HEK293T (cell line): ENCODE measurements at places on chromosomes 12 and 14.

DNA sequence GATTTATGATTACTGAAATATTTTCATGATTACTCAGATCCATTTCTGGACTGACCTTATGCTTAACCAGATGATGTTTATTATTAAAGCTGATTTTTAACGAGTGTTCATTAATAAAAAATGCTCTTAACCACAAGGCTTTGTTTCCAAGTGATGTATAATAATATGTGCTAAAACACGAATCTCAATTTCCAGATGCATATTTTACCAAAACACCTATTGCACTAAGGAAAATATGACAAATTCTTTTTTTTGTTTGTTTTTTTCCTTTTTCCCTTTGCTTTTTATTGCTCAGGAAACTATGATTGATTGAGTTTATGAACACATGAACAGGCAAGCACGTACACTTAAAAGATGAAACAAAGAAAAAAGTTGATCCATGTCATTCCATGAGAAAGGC, 16.9 kb upstream of the DUSP6 start:
- no peak for DNase-seq

DNA sequence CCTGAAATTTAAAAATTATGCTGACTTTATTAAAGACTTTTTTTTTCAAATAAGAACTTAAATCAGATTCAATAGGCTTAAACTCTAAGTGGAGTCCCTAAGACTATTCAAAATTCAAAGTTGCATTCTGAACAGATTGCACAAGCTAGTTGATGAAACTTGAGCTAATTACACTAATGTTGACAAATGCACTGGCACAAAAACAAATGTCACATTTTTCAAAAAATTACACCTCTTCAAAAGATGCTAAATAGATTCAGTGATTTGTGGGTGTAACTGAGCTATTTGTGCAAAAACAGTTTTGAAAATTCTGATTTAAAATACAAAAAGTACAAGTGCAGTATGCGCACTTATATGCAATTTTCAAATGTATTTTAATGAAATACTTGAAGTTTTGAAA, 205.4 kb downstream of the RERGL start:
- no peak for DNase-seq

- DNase-seq = no peak
Measured at GRCh38 chr12:127620735-127621355, 646.1 kb upstream of the TMEM132C start.

GRCh38 chr14:64763085-64763782, 59.0 kb downstream of the PLEKHG3 start:
- no peak for DNase-seq

- DNase-seq = no peak
Measured at GRCh38 chr12:57864442-57865083, 18.0 kb upstream of the CTDSP2 start.

DNA sequence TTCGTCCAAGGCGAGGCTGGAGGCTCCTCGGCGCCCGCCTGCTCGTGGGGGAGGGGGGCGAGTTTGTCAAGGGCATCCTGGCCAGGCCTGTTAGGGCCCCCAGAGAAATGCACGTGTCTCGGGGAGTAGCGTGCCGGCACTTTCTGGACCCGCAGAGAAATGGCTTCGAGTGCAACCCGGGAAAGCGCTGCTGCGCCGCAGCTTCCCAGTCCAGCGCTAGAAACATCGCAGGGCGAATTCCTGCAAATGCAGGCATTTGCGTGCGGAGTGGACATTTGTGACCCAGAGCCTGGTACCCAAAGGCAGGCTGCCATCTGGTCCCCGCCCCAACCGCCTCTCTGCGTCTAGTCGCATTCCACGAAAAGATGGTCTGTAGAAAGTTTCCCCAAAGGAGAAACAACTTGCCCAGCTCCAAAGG, 756 bp downstream of the LGR5 start:
- no peak for DNase-seq

GRCh38 chr14:62179367-62180018, 417.3 kb downstream of the SNAPC1 start:
- DNase-seq = peak; percentile 66

DNA sequence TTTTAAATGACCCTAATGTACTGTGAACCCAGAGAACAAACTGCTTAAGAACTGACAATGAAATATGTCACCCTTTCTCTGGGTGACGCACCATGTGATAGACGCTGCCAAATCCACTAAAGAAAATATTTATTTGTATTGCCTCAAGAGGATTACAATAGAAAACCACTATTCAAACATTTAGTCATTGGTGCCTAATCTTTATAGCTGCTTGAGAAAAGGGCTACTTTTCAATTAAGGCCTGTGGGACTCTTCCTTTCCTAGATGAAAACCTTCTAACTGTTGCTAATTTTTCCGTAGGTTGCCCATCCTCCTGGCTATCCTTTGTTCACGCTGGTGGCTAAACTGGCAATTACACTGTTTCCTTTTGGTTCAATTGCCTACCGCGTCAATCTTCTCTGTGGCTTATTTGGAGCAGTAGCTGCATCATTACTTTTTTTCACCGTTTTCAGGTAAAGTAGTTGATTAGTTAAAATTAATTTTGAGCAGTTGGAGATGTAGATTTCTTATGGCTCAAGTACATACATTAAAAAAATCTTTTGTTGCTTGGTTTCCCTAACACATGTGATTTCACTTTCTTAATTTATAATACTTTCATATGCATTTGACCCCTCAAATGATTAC, 6.0 kb downstream of the TMEM260 start:
- DNase-seq = peak; percentile 12

DNA sequence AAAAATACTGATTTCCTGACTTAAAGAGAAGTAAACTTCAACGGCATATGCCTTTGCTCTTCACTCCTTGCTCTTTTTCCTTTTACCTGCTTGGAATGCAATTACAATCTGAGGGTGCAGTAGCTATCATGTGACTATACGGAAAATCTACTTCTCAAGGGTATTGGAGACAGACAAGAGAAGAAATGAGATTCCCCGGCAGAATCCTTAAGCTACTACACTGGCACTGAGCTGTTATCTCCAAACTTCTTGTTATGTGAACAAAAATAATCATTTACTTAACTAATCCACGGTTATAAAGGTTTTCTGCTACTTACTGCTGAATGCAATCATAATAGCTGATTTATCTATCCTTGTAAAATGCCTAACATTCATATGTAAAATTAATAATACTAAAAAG, 118.0 kb upstream of the IFNG-AS1 start:
- no peak for DNase-seq

GRCh38 chr12:30417697-30418231, 277.9 kb downstream of the IPO8 start:
- no peak for DNase-seq

- no peak for DNase-seq
Measured at GRCh38 chr12:57755454-57756372, 810 bp downstream of the MARCHF9 start.

- no peak for DNase-seq
Measured at GRCh38 chr12:104565606-104566243, 109.0 kb downstream of the CHST11 start.

DNA sequence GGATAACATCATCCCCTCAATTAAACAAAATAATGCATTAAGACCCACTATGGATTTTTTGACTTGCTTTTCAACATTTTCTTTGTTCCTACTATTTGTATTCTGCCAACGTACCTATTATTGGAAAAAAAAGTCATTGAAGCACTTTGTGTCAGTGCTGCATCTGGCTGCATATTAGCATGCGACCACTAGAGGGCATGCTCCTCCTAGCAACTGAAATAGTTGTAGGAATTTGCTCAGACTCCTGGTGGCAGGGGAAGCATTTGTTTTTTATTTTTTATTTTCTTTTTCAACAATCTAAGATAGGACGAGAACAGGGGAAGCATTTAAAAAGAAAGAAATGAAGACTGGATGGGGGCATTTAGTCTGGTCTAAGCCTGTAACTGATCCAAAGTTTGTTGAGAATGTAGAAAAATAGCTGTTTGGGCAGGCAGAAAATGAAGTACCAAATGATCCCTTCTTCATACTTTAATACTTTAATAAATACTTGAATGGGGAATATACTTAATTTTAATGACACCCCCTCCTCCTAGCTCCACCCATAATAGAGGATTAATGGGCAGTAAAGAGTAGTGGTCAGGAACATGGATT, 14.5 kb upstream of the CLEC4A start:
- peak; percentile 66 for DNase-seq

DNA sequence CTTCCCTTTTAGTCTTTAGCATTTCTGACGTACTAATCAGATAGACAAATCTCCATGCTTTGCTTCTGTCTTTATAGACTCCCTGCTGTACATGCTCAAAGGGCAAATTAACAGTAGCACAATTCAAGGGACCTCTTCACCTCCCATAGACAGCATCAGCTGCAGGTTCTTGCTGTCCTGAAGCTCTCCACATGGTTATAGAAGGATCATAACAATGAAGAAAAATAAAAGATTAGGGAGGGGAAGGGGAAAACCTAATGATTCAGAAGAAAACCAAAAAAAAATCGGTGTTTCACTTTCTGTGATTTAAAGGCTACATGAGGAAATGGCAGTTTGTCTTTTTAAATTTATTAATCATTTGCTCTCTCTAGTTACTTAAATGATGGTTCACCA, 155.5 kb downstream of the PTCSC3 start:
- no peak for DNase-seq

- peak; percentile 55 for DNase-seq
Measured at GRCh38 chr14:91059576-91060350, 678 bp downstream of the RPS6KA5 start.

- no peak for DNase-seq
Measured at GRCh38 chr12:123289911-123290310, 18.3 kb upstream of the CDK2AP1 start.

- DNase-seq = no peak
Measured at GRCh38 chr14:68897559-68898155, 81.4 kb downstream of the ACTN1 start.

GRCh38 chr12:129552996-129553750, 350.7 kb downstream of the TMEM132D start:
- DNase-seq = no peak

GRCh38 chr12:68958322-68958721, 25.4 kb upstream of the CPM start:
- DNase-seq = no peak
